NCI-H460 (cell line): ENCODE measurements at places on chromosomes 1 and 21. TPM values are rescaled to one million over a fixed set of nuclear protein-coding genes. Genes with fewer than 3 reads are reported as not detected.

DNA sequence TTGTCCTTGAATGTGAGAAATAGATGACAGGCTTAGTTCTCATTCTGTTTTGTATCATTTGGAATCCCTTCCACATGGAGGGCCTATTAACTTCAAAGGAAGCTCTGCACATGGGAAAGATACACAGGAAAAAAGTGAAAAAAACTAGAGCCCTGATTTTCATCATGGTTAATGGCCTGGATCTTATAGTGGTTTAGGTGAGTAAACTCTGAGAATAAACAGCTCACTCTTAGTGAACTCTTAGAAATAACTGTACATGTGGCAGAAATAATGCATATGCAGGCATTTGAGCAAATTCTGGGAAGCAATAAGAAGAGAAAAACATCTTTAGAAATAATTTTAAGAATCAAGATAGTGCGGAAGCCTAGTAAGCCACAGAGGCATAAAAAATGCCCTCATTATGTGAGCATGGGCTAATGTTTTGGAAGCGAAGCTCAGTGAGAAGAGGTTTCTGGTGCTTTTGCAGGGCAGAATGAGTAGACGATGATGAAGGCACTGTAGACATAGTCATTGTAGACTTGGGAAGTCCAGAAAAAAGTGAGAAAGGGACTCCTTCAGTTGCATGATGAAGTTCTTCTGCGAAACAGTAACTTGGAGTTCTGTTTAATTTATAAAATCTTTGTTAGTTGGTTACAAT is 279.9 kb downstream of the DNM3 start:
- DNase-seq: no peak

DNA sequence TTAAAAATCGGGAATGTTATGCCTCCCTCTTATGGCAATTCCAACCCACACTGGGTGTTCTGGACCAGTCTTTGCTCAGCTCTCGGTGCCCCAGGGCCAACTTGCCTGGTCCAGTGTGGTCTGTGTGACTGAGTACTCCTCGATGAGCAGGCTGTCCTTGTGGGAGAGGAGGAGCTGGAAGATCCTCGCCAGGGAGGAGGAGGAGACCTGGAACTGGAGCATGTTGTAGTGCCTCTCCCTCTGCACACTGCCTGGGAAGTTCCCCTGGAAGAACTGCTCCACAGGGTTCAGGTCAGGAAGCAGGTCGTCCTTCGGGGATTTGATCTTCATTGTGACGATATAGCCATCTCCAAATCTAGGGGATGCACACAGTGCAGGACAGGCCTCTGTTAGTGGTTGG is 88.5 kb upstream of the GCLM start:
- no peak for DNase-seq

- DNase-seq: no peak
Observed at GRCh38 chr1:32709075-32709474, 6.5 kb upstream of the SYNC start.

DNA sequence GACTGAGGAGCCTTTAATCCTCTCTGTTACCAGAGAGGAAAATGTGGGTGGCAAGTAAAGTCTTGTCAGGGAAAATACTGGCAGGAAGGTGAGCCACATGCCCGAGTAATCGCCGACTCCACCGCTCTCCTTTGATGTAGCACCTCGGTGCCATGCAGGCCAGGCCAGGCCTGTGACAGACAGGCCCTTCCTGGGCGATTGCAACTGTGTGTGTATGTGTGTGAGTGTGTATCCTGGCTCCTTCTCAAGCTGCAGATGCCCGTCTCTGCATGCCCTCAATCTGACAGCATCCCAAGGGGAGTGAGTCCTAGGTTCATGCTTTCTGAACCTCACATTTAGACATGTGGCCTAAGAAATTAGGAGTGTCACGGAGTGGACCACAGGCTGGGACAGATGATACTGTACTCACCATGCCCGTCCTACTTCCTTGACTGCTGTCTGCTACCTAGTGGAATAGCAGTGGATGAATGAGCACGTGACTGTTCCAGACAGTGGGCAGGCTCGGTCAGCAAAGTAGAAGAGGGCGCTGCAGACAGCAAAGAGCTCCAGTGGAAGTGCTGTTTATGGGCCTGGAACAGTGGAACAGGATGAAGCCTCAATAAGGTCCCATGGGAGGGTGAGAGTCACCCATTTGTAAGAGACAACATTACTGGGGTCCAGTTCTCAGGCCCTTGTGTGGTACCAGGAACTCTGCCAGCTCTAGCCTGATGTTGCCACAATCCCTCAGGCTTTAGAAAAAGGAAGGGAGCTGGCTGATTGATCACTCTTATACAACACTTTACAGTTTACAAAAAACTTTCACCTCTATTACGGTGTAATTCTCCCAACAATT is 25.3 kb downstream of the SERTAD4 start:
- DNase-seq: no peak

DNA sequence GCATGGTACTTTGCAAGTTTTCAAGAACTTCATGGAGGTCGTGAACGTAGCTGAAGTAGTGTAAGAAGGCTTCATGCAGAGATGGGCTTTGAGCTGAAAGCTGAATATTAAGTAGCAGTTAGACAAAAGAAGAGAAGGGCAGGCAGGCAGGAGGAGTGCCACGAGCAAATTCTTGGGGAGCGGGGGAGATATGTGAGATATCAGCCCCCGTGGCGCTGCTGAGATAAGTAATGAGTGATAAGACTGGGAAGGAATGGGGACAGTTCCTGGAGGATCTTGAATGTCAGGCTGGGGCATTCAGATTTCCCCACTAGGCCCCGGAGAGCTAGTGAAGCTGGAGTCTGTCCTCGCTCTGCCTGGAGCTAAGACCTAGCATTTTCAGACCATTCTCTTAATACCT is 27.9 kb upstream of the KIRREL1 start:
- no peak for DNase-seq

NECTIN4 gene
- 0.55 and 1.0 TPM in 2 replicates for total RNA-seq

IFNAR1 gene
- total RNA-seq: 7.6 and 11.0 TPM in 2 replicates

PRKCZ gene
- 4.2 and 5.4 TPM in 2 replicates for total RNA-seq

PLA2G4A gene
- total RNA-seq: 39.8 and 40.9 TPM in 2 replicates

FAM72D gene
- total RNA-seq: 25.2 and 28.3 TPM in 2 replicates
